ENCODE measurements at places on chromosomes 1 and 21.

- DNase-seq = no peak
These were observed 19.5 kb downstream of the USP25 start for GRCh38 chr21:15749082-15749860.

- DNase-seq = no peak
These were observed 1.2 kb upstream of the LHX9 start for GRCh38 chr1:197915862-197916499.

DNA sequence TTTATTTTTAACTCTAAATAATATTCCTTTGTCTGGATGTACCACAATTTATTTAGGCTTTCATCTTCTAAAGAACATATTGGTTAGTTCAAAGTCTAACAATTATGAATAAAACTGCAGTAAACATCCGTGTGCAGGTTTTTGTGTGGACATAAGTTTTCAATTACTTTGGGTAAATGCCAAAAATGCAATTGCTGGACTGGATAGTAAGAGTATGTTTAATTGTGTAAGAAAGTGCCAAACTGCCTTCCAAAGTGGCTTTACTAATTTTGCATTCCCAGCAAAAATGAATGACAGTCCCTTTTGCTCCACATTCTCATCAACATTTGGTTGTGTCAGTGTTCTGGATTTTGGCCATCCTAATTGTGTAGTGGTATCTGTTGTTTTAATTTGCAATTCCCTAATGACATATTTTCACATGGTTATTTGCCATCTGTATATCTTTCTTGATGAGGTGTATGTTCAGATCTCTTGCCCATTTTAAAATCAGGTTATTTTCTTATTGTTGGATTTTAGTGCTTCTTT is 113.8 kb downstream of the DPYD start:
- DNase-seq = no peak

DNA sequence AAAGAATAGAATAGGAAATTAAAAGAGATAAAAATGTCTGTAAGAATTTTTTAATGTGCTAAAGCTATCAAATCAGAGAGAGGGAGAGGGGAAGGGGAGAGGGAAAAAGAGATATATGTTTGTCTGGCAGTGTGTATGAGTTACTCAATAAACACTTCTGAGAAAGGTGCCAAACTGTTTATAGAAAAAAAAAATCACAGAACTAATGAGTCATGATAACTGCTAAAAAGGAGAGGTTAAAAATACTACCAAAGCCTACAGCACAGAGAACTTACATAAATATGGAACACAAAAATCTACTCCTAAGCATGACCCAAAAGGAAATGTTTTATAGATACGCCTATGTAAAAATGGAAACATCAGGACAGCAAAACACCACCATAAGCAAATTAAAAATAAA is 45.4 kb downstream of the SELENOF start:
- no peak for DNase-seq

DNA sequence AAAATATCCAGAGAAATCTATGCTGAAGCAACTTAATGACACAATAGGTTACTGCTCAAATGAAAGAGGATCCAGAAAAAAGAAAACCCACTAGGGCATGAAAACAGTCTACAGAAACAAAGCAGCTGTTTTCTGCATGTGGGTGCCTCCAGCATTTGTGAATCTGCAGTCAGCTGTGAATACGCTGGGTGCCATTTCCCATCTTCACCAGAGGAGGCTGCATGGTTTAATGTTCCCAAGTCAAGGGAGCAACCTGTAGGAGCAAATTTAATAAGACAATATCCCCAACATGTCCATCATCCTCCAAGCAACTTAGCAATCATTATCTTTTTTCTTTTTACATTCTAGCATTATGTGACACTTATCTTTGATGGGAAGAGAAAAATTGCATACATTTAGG is 396.6 kb downstream of the BRINP2 start:
- DNase-seq = no peak

DNA sequence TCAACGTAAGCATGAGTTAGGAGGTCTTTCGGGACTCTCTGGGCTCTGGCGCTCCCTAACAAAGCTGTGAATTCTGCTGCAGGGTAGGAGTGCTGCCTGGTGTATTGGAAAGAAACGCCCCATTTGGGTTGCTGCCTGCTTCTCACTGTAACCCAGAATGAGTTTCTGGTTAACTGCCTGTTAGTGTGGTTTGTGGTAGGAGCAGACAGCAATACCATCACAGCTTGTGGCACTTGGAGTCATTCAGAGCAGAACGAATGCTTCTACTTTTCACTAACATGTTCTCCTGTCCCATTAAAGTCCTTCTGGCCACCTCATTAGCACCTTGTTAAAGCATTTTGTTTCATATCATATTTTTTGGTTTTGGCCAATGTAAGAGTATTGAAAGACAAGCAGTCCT is 18.1 kb downstream of the MAP3K7CL start:
- no peak for DNase-seq

GRCh38 chr1:9164919-9165318 is 36.0 kb upstream of the GPR157 start:
- DNase-seq = no peak

DNA sequence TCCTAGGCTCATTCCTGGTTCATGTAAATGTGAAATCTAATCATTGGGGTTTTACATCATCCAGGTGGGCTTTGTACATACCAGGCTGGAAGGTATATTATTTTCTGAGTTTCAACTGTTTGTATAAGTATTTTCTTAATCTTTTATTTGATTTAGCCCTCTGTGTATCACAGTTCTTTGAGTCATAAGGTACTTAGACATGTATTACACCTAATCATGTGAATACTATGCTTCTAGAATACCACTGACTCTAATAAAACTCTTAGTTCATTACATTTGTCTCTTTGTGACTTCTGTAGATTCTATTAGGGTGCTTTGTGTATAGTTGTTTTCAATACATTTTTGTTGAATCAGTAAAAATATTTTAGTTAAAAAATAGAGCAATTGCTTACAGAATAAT is 92.8 kb downstream of the ZFYVE9 start:
- no peak for DNase-seq

GRCh38 chr1:216632980-216633379 is 90.2 kb downstream of the ESRRG start:
- no peak for DNase-seq

- DNase-seq = no peak
These were observed 33.7 kb downstream of the RASAL2 start for GRCh38 chr1:178127482-178128191.

DNA sequence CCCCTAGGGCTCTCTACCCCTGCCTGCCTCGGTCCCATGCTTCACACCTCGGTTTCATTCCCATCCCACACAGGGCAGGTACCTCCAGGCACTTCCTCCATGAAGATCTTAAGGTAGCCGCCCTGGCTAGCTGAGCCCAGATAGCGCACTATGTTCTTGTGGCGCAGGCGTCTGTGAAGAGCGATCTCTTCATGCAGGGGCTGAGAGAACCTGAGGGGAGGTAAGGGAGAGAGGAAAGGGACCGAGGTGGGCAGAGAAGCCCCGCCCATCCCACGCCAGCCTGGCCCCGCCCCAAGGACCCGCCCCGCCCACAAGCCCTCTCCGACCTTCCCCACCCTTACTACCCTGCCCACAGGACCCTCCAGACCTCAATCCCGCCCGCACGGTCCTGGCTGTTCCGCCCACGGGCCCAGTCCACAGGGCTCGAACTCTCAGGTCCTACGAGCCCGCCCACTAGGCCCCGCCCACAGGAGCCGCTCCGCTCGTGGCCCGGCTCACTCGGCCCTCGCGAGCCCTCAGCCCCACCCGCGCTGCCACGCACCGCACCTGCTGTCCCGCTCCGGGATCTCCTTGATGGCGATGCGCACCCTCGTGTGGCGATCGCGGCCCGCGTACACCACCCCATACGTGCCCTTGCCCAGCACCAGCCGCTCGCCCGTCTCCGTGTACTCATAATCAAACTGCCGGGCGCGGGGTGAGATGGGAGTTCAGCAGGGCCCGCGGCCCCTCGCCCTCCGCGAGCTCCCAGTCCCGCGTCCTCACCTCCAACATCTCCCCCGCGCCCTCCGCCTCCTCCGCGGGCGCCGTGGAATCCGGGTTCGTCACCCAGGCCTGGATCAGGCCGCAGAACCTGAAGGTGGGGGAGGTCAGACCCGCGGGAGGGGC is 6.4 kb downstream of the MAP3K6 start:
- DNase-seq = peak; percentile 49

DNA sequence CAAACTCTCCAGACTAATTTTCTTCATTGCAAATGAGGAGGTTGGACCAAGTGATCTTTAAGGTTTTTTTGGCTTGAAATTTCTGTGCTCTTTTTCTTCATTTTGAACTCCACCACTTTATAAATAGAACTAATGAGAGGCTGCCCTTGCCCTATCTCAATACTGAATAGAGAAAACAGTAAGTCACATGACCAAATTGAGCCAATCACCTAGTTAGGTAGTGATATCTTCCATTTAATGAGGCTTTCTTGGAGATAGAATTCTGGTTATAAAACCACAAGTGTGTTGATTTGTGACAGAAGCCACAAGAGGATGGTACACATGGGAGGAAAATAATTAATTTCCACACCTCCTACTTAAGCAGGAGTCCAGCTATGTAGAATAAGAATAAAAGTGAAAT is 263.4 kb upstream of the SNX7 start:
- no peak for DNase-seq

- no peak for DNase-seq
These were observed 221.8 kb downstream of the NTNG1 start for GRCh38 chr1:107362468-107363140.

DNA sequence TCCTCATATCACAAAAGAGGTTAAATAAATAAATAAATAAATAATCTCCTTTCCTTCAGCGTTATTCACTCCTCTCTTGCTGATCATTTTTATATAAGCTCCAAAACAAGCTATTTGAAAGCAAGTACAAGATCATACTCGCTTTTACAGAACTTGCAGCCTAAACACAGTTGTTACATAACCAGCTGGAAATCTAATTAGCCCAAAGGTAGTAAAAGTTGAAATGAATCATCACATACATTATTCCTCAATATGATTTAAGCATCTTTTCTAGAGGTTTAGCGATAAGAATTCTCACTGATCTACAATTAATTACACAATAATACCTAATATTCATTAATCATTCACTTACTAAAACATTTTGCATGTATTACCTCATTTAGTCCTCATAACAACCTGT is 160.2 kb downstream of the COP1 start:
- no peak for DNase-seq

GRCh38 chr1:22932803-22933470 is 39.7 kb downstream of the LACTBL1 start:
- DNase-seq = no peak

DNA sequence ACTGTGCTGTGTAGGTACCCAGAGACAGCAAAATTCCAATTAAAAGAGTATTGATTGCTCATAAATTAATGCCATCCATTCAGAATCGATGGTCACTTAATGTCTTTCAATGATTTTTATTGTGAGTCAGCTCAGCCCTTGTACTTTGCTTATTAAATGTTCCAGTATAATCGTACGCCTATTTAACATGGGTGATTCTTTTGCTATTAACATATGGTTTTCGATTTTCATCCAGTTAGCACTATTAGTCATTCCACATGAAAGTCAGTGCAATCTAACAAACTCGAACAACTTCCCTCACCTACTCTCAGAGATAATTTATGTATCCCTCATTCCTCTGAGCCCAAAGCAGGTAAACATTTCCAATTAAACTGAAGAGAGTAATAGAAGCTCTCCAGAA is 109.6 kb upstream of the APP start:
- no peak for DNase-seq

DNA sequence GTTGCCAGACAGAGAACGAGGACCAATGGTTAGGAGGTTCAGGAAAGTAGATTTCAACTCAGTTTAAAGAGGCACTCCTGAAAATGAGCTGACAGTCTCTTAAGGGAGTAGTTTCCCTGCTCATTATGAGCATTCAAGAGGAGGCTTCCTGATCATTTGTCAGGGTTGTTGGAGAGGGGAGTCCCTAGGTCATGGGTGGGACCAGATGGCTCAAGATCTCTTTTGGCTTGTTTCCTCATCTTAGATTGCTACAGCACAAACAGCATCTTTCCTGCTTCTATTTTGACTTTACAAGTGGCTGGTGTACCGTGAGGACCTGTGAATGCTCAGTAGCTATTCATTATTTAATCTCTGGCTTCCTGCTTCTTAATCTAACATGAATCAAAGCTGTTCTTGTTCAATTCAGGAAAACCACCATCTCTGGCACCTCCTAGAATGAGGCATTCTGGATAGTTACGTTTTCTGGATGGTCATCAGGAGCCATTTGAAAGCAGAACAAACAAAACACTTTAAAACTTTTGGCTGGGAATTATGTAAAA is 47.6 kb downstream of the PEX14 start:
- DNase-seq = no peak

DNA sequence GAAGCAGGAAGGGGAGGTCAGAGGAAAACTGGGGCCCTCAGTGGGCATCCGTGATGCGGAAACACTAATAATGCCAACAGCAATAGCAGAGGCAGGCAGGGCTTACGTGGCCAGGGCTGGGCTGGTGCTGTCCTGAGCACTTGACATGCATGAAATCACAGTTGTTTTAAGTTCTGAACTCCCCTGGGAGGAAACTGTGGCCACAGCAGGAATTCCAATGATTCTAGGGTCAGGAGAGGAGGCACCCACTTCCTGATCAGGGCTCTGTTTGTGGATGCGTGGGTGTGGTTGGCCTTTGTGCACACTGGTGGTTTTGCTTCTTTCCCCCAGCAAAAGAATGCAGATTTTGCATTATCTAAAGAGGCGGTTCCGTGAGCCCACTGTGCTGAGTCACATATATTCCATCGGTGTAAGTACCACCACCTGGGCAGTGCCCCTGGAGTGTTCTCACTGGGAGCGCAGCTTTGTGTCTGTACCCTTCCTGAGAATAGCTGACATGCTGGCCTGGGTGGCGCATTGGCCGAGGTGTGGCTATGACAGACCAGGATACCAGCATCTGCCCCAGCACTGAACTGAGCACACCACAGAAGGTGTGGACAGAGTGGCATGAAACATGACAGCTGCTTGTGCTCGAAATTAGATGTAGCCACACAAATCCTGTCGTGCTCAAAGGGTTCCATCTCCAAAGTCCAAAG is 71.0 kb downstream of the PDE9A start:
- no peak for DNase-seq

GRCh38 chr1:182262425-182262824 is 129.2 kb downstream of the GLUL start:
- DNase-seq = no peak

DNA sequence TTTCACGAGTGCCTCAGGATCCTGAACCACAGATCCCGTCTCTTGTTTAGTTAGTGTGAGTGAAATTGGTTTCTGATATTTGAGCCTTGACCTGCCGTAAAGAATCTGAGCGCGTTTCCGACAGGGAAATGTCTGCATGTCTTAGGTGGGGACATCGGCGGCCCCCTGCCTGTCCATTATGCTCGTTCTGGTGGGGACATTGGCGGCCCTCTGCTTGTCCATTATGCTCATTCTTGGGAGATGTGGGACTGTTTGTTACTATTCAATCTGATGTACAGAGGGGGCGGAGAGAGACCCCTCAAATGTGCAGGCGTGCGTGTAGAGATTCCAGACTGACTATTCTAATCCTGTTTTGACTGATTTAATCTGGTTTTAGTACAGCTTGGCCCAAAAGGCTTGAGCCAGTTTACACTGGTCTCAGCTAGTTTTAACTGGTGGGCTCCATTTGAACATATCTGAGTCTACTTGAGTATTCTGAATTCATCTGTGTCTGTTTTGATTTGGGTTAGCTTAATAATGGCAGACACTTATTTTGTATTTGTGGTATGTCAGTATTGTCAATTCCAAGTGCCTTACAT is 6.6 kb upstream of the TINAGL1 start:
- DNase-seq = no peak

- no peak for DNase-seq
These were observed 1760.3 kb downstream of the NCAM2 start for GRCh38 chr21:22758478-22758877.
